NCI-H1694 treated with DMSO at 0.1 percent for 48 hours (cell line): ENCODE measurements at places on chromosomes 11 and 22.

DNA sequence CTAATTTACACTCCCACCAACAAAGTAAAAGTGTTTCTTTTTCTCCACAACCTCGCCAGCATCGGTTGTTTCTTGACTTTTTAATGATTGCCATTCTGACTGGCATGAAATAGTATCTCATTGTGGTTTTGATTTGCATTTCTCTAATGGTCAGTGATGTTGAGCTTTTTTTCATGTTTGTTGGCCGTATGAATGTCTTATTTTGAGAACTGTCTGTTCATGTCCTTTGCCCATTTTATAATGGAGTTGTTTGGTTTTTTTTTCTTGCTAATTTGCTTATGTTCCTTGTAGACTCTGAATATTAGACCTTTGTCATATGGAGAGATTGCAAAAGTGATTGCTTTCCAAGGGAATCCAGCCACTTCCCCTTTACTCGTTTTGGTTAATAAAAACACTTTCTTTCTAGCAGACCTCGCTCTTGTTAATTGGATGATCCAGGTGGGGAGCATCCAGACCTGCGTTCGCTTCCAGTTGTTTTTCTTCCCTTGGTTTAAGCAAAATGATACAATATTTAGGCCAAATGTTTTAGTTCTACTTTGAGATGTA, 17.1 kb upstream of the APOL4 start:
- DNase-seq: no peak

- DNase-seq: no peak
Measured at GRCh38 chr11:99069856-99070444, 49.2 kb downstream of the CNTN5 start.

GRCh38 chr11:56911312-56911711, 77.4 kb upstream of the OR5AK2 start:
- DNase-seq: no peak

GRCh38 chr22:38042488-38042790, 14.8 kb upstream of the PICK1 start:
- DNase-seq: no peak

DNA sequence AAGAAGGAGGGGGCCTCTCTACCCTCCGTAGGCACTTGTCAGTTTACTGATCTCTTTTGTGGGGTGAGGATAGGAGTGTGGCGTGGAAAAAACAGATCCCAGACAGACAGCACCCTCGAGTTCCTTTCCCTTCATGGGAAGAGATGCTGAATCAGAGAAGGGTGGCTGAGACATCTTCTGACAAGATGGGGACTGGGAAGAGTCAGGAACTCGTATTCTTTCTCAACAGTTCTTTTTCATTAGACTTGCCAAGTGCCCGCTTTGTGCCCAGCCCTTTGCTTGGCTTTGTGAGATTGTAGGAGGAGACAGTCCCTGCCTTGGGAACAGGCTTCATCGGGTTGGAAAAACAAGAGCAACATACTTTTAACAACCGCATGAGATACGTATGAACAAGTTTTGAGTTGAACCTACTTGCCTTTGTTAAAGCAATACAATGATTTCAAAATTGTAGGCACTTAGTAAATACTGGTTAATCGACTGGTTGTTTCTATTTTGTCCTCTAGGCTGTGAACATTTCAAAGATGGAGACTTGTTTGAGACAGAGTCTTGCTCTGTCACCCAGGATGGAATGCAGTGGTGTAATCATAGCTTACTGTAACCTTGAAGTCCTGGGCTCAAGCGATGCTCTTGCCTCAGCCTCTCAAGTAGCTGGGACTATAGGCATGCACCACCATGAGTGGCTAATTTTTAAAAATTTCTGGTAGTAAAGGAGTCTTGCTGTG, 1.1 kb downstream of the RRM1 start:
- DNase-seq: no peak

DNA sequence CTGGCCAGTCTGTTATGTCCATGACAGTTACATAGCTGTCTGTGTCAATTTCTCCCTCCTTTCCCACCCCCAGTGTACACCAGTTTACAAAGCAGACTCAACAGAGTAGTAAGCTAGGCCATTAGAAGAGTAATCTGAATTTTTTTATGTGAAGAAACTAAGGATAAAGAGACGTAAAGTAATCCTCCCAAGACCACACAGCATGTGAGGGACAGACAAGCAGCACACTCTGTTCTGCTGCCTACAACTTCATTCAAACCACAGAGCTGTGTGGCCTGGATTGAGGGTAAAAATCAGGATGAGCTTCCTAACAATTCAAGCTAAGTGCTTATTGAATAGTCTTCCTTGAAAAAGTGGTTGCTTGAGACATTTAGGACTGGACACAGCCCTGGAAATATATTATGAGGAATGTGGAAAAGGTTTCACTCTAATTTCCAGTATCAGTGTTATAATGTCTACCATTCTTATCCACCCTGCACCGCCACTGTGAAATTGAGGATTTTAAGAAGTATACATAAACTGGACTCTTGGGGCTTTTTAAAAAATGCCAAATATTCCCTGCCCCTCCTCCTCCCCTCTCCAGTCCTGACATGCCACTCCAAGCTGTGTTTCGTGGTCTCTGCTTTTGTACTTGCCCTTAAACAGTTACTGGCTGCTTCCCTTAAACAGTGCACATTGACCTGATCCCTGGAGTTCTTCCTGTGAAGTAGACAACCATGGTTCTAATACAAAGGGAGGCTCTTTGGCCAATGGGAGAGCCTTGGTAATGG, 40.9 kb downstream of the EXT2 start:
- DNase-seq: no peak

DNA sequence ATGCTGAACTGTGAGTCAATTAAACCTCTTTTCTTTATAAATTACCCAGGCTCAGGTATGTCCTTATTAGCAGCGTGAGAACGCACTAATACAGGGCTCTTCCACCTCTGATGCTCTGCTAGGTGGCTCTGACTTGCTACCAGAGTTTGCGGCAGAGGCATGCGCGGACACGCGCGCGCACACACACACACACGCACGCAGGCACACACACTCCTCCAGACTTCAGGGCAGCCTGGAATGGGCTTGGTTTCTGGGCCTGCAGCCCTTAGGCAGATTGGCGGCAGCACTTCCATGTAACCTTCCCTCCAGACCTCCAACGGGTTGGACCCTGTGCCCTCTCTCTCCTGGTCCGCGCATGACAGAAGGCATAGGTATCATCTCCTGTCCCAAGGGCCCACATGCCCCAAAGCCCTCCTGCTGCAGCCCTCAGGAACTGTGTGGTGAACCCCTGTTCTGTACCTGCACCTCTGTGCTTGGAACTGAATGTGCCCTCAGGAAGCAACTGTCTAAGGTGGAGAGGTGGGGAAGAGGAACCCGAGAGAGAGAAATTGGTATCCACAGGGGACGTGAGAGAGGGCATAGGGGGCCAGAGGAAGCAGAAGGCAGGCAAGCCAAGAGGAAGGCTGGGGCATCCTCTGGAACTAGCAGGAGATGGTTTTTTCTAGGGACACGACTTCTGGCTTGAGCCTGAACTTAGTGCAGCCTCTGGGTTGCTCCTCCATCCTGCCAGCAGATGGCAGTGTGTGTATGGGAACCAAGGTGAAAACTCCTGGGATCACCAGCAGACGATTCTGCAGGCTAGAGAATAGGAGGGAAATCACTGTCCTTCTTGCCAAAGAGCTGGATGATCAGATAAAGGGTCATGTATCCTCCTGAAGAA, 23.4 kb upstream of the RIC3 start:
- peak; percentile 76 for DNase-seq

- no peak for DNase-seq
Measured at GRCh38 chr11:86687185-86687778, 14.9 kb upstream of the ME3 start.

- no peak for DNase-seq
Measured at GRCh38 chr11:1397146-1397861, 7.6 kb downstream of the BRSK2 start.

GRCh38 chr11:78161962-78162371, 22.5 kb upstream of the ALG8 start:
- DNase-seq: no peak

DNA sequence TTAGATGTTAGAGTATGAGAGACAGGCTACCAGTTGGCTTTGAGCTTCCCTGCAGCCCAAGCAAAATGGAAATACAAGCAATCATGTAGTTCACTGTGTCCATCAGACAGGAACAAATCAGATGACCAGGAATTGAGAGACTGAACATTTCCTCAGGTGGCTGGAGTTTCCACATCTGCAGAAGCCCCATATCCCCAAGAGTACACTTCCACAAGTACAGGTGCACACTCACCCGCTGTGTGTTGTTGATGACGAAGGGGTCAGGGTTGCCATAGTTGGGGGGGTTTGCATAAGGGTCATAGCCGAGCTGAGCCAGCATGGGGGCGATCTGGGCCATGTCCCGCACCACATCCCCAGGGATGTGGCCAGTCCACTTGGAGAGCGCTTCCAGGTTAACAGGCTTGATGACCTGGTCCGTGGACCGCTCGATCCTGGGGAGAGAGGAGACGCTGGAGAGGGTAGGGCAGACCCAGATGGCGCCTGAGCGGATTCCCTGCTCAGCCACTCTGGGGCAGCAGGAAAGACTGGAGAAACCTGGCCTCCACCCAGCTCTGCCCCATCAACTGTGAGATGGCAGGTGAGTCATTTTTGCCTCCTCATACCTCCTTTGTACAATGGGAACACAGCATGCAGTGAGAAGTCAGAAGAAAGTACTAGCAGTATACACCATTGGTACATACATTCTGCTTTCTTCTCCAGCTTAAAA, 23.9 kb upstream of the TFIP11 start:
- DNase-seq: no peak

- no peak for DNase-seq
Measured at GRCh38 chr11:107824668-107825369, 33.8 kb downstream of the SLC35F2 start.

- no peak for DNase-seq
Measured at GRCh38 chr11:46337626-46338345, 9.5 kb upstream of the DGKZ start.

DNA sequence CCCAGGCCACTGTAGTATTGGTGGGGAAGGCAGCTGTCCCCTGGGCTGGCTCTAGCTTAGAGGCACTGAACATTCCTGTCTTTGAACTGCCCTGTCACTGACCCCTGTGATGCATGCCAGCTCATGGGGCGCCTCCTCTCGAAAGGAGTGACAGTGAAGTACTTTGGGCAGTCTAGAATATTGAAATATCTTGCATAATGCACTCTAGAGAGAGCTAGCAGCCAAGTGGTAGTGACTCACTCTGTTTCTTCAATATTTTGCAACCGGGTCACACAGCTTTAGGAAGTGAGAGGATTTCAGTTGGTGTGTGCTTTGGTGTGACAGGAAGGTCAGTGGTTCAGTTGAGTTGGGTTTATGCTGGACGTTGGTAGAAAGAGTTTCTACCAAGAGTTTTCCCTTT, 35.5 kb upstream of the ST14 start:
- no peak for DNase-seq

- DNase-seq: no peak
Measured at GRCh38 chr11:15935373-15935772, 421.0 kb downstream of the SOX6 start.

DNA sequence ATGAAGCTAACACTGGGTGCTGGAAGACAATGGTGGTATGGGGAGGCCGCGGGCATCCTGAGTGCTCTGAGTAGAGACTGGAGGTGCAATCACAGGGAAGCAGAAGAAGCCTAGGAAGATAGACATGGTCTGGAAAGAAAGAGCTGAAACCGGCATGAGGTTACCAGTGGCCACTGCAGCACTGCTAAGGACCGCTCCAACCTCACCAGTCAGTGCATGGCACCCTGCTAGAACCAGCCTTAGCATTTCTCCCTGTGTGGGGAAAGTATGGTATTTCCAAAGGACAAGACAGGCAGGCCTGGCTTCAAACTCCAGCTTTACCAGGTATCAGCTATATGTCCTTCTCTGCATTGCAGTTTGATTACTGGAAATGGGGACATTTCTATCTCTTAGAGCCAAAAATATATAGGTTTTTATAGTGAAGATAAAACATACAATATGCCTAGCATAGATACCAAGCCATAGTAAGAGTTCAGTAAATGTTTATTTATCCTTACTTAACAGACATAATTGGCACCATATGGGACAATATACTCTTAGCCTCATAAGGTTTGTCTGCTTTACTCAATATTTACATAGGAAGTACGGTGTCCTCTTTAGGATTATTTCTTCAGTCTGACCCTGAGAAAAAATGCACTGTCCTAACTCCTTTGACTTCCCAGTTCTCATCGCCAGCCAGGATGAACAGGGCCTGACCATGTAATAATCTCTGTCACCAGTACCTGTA, 231.1 kb downstream of the TENM4 start:
- DNase-seq: no peak

GRCh38 chr11:9201372-9202162, 63.6 kb downstream of the DENND5A start:
- DNase-seq: no peak

GRCh38 chr22:36386351-36386899, 1.3 kb downstream of the MYH9 start:
- no peak for DNase-seq

DNA sequence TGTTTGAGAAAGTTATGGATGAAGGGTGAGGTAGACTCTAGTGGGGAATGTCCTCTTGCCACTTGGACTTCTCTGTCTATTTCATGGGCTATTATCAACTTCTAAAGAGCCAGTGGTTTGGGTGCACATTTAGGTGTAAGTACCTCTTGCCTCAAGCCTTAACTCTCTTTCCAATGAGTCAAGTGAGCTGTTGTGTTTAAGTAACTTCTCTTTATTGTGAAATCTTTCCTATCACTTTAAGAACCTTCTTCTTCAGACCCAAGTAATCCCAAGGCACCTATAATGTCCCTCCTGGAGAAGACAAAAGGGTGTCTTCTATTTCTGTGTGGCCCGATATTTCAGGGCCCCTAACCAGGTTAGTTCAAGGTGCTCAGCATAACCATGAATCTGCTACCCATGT, 90.5 kb upstream of the VPREB1 start:
- no peak for DNase-seq

DNA sequence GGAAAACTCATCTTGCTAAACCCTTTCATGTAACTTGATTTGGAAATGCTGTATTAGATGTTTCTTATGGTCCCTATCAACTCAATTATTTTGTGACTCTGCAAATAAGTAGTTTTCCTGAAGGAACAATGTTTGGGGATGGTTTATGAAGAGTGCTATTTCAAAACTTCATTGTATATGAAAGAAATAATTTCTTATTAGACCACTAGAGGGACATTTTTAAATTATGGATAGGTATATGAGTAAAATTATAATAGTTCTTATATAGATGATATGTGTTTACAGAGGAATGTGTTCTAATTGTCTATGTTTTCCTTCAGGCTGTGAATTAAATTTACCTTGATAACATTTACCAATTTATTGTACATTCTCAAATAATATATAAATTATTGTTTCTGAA, 509.4 kb upstream of the RAG2 start:
- no peak for DNase-seq

- DNase-seq: no peak
Measured at GRCh38 chr22:36048911-36049677, 20.5 kb upstream of the RBFOX2 start.

DNA sequence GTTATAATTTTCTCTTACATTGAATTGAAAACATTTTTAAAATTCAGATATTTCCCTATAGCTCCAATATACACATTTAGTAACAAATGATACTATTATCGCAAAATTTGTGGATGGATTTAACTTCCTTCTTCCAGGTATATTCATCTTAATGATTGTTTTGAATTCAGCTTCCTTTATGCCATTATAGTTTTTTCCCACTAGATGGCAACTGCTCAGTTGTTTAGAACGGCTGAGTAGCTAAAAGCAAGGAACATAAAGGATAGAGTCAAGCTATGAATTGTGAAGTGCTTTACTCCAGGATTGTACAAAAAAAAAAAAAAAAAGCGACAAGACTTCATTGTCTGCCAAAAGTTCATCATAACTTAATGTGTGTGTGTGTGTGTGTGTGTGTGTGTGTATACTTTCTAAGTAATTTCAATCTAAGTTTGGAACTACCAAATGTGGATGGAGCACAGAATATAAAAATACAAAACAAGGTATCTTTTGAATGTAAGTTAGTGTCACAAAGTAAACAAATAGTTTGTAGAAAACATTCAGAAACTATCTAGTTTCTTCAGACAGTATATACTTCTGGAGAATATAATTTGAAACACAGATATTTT, 846.4 kb downstream of the DLG2 start:
- DNase-seq: no peak
